ENCODE measurements at places on chromosomes 16 and 17. TPM values are rescaled to one million over a fixed set of nuclear protein-coding genes. Genes with fewer than 3 reads are reported as not detected.

Gene EME2
- total RNA-seq, result 11.6 TPM

Gene KRT9
- not detected for total RNA-seq

Gene IRX5
- total RNA-seq, result 14.6 TPM

Gene TLCD2
- 0.73 TPM for total RNA-seq

Gene MMP28
- 4.9 TPM for total RNA-seq

Gene FSCN2
- 4.0 TPM for total RNA-seq

Gene SHISA6
- total RNA-seq, result 29.5 TPM

Gene PHF12
- total RNA-seq, result 27.5 TPM

Gene KCTD5
- total RNA-seq, result 21.1 TPM

Gene PRR14
- 8.4 TPM for total RNA-seq

Gene MYH10
- total RNA-seq, result 147 TPM

Gene C16orf86
- total RNA-seq, result 1.4 TPM

Gene GPRC5B
- 37.1 TPM for total RNA-seq

Gene KRTAP2-4
- total RNA-seq, result not detected

Gene PPP1R1B
- total RNA-seq, result 6.1 TPM

Gene FA2H
- 0.27 TPM for total RNA-seq

Gene CCL3
- total RNA-seq, result 4.9 TPM

Gene TEX19
- not detected for total RNA-seq

Gene KRT40
- total RNA-seq, result not detected

Gene TBC1D3D
- not detected for total RNA-seq

Gene PPL
- 3.3 TPM for total RNA-seq

Gene RTN4RL1
- 6.9 TPM for total RNA-seq

Gene MAPT
- 90.3 TPM for total RNA-seq

Gene MYL4
- total RNA-seq, result 1.1 TPM

Gene CHST5
- total RNA-seq, result 0.45 TPM

Gene KIFC3
- total RNA-seq, result 14.0 TPM

Gene MGAT5B
- 28.4 TPM for total RNA-seq

Gene SLC5A11
- total RNA-seq, result not detected

Gene WNT9B
- total RNA-seq, result 4.1 TPM

Gene CFDP1
- 47.2 TPM for total RNA-seq

Gene GEMIN4
- total RNA-seq, result 10.5 TPM

Gene C16orf74
- total RNA-seq, result 1.00 TPM

Gene DLX4
- total RNA-seq, result not detected

Gene CDH1
- total RNA-seq, result 2.0 TPM

Gene NPIPA3
- total RNA-seq, result 1.00 TPM

Gene ASGR2
- not detected for total RNA-seq

Gene ZNF18
- 13.2 TPM for total RNA-seq

Gene CCDC144A
- total RNA-seq, result 15.0 TPM

Gene FBXO39
- total RNA-seq, result not detected

Gene CTF1
- 0.36 TPM for total RNA-seq

Gene WNK4
- total RNA-seq, result 0.82 TPM

Gene TTYH2
- total RNA-seq, result 14.4 TPM

Gene KCNJ12
- 2.8 TPM for total RNA-seq

Gene CMTR2
- total RNA-seq, result 37.2 TPM

Gene COTL1
- 49.2 TPM for total RNA-seq

Gene ACSM2B
- not detected for total RNA-seq

Gene IQCK
- 18.8 TPM for total RNA-seq

Gene HOXB9
- total RNA-seq, result 0.09 TPM

Gene ZNF423
- total RNA-seq, result 47.5 TPM

Gene AOC2
- total RNA-seq, result 1.9 TPM

Gene P2RX5
- 3.5 TPM for total RNA-seq

Data from cerebellum (tissue), 4 donors.